ENCODE measurements at places on chromosomes 6 and 20.

GRCh38 chr20:16984481-16984880 is 236.3 kb downstream of the OTOR start:
- no peak for DNase-seq

- no peak for DNase-seq
Observed at GRCh38 chr6:133062077-133062476, 179.1 kb upstream of the EYA4 start.

- no peak for DNase-seq
Observed at GRCh38 chr20:37362821-37363220, 16.9 kb downstream of the SRC start.

DNA sequence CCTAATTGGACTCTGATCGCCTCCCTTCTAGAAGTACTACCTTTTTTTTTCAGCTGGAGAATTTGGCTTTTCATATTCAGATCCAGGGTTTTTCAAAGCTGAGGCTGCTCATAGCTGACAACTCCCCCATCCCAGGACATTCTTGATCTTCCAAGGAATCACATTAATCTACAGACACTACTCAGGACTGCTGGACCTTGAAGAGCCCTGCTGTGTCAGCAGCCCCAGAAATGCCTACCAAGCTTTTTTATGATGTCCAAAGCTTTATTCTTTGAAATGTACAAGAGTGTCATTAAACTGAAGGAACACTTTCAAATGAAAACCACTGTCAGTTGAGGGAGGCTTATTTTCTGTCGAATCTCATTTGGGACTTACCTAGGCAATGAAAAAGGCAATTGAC is 704.1 kb downstream of the PTPRT start:
- DNase-seq, result no peak

DNA sequence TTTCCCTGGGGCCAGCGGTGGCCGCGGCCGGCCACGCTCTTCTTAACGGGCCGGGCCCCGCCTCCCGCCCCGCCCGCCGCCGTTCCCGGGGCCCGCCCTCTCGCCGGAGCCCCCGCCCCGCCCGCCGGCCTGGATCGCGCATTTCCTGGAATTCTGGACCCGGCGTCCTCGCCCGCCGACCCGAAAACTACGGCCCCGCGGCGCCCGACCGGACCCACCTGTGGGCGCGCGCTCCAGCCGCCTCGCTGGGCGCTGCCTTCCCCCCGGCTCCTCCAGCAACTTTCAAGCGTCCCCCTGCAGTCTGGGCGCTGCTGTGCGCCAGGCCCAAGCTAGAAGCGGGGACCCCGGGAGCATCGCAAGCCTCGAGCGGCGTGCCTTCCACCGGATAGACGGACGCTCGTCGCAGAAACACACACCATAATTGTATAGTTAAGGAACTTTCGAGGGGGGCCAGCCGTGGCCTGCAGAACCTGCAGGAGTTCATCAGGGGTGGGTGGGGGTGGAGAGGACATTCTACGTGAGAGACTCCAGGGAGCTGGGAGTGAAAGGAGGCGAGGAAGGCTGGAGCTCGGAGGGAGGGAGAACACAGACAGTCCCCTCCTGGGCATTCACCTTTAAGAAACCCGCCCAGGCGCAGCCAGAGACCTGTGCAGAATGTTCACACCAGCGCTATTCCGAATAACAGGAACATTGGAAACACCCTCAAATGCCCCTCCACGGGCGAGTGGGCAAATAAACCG is at the start of gene ADA:
TSS of gene ADA (minus strand) at position 16 of the 740 bp plus-strand sequence. CDS start 92 bp downstream, outside the sequence.
- peak; percentile 79 for DNase-seq

GRCh38 chr6:776951-777350 is 84.0 kb upstream of the EXOC2 start:
- DNase-seq, result no peak

DNA sequence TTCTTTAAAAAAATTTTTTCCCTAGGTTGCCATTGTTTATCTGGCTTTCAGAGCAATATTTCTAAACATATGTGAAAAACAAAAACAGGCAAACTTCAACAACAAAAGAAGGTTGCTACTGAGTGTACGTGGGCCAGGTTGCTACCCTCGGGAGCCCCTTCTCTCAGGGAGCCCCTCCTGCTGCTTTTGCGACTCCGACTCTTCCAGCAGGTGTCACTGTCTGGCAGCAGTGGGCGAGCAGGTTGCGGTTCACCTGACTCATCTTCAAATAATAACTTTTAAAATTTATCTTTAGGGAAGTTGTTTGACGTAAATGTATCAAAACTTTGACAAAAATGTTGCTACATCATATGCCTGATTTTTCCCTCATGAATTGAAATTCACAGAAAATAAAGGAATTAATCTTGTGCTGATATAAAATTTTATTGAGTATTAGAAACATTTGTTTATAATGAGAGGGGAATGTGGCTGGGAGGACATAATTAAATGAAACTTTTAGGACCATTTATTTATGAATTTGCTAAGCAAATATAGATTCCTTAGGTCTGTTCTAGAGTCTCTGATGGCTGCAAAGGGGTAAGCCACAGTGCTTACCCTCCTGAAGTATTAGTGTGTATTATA is 138.8 kb downstream of the HIVEP1 start:
- no peak for DNase-seq

GRCh38 chr20:37317316-37317715 is 27.9 kb downstream of the MANBAL start:
- no peak for DNase-seq

GRCh38 chr6:166768761-166769160 is 141.7 kb upstream of the RPS6KA2 start:
- DNase-seq, result no peak

GRCh38 chr20:21613512-21613911 is 92.0 kb upstream of the PAX1 start:
- no peak for DNase-seq

DNA sequence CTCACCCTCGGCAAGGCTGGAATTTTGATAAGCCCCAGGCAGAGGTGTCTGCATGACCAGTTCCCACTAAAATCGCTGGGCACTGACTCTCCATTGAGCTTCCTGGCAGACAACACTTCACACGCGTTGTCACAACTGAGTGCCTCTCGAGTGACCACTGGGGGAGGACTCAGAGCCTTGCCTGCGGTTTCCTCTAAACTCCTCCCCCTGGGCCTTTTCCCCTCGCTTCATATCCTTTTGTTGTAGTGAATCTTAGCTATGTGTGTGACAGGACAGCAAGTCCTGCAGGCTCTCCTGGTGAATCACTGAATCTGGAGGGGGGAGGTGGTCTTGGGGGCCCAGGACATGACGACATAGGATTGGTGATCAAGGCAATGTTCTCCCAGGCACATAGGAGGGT is 670.8 kb downstream of the PRKN start:
- no peak for DNase-seq

GRCh38 chr20:11018668-11019170 is 344.9 kb upstream of the JAG1 start:
- no peak for DNase-seq

- DNase-seq, result no peak
Observed at GRCh38 chr6:147528511-147529145, 20.1 kb downstream of the SAMD5 start.

DNA sequence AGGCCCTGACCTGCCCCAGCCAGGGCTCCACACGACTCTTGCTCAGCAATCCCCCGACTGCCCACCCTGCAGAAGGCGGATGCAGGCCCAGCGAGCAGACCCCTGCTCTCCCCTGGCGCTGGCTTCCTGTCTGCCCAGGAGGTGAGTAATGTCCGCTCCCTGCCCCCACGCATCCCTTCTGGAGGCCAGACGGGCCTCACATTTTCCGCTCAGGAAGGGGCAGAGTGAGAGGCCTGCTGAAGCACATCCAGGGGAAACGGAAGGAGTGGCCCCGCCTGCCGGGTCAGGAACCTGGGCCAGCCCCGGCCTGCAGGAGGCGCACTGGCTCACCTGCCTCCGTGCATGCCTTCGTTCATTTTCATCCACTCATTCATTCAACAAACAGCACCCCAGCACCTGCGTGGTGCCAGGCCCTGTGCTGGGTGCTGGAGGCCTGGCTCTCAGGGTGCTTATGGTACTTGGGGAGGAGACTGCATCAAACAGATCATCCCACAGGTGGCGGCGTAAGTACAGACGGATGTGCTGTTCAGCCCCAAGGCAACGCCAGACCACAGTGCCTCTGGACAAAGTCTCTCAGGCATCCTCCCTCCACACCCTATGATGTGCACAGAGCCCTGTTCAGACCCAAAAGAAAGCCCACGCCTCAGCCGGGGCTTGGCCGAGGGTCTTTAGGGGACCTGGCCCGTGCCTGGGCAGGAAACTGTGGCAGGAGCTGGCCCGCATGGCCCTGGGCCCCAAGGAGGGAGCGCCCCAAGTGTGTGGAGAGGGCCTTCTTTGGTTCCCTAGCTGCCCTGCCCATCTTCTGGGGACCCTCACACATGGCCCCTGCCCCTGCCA is 112.1 kb downstream of the ASXL1 start:
- DNase-seq, result peak; percentile 77

GRCh38 chr6:126147291-126147815 is 161.0 kb downstream of the TRMT11 start:
- no peak for DNase-seq

DNA sequence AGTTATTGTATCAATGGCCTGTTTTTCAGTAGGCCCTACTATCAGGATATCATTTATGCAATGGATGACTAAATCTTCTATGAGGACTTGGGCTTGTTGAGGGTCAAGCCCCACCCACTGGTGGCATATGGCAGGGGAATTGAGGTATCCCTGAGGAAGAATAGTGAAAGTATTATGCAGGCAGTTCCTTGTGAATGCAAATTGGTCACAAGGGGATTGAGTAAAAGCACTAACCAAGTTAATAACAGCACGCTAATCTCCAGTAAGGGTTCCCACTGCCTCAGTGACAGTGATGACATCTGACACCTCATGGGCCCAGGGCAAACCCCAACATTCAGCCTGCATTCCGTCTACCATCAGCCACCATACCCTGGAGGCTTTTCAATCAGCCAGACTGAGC is 14.9 kb downstream of the BPIFA1 start:
- DNase-seq, result no peak

DNA sequence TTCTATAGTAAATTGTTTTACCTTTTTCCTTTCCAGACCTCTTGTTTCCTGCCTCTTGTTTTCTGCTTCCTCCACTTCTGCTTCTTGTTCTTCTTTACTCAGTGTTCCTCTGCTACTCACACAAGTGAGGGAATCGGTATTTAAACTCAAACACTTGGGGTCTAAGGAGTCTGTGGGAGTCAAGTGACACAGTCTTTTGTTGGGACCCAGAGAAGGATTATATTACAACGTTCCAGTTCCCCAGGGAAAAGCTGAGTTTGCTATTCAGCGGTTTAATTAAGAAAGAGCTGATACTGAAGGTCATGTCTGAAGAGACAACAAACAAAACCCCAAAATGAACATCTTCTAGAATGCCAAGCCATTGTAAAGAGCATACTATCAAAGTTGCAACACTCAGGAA is 107.8 kb upstream of the CITED2 start:
- DNase-seq, result no peak

DNA sequence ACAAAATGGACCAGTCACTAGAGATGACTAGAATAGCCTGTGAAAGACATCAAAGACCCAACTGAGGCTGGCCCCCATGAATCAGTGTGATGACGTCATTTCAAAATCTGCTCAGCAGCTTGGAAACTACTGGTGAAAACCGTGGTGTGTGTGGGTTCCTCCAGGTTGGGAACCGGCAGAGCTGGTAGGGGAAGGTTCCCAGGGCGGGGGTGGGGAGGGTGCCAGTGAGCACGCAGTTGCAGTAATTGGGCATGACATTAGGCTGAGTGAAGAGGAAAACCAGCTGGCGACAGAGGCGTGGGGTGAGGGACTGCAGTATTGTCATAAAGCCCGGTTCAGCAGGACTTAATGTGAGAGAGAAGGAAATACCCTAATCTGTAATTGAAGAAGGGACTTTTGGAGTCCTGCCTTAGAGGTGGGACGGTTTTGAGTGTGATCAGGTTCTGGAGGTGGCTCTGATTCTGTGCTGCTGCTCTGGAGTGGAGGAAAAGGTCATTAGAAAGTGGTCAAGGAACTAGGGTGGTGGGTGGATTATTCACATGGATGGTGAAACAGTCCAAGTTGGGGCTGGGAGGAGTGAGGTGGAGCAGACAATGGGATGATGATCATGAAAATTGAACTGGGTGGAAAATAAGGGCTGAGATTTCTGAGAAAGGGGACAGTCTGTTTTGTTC is 52.0 kb upstream of the MTHFD1L start:
- DNase-seq, result peak; percentile 46

DNA sequence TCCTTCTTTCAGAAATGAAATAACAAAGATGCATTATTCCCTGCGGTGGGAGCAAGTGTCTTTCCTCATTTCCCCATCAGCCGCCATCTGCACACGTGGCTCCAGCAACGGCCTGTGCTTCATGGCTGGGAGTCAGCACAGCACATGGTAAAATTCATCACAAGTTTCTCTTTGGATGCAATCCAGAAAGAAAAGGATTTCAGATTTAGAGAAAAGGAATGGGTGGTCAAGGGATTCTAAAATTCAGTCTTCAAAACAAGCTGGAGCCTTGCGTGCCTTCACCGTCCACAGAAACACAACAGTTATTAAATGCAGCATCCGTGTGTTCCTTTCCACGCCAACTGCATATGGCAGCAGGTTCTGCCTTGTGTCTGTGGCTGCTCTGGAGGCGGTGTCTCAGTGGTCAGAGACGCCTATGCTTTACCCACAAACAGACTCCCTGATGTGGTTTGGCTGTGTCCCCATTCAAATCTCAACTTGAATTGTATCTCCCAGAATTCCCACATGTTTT is 107.6 kb downstream of the THBS2 start:
- DNase-seq, result no peak

- peak; percentile 57 for DNase-seq
Observed at GRCh38 chr6:41536795-41537758, 9.1 kb upstream of the FOXP4 start.

GRCh38 chr6:79671600-79672266 is 40.6 kb downstream of the SH3BGRL2 start:
- no peak for DNase-seq

DNA sequence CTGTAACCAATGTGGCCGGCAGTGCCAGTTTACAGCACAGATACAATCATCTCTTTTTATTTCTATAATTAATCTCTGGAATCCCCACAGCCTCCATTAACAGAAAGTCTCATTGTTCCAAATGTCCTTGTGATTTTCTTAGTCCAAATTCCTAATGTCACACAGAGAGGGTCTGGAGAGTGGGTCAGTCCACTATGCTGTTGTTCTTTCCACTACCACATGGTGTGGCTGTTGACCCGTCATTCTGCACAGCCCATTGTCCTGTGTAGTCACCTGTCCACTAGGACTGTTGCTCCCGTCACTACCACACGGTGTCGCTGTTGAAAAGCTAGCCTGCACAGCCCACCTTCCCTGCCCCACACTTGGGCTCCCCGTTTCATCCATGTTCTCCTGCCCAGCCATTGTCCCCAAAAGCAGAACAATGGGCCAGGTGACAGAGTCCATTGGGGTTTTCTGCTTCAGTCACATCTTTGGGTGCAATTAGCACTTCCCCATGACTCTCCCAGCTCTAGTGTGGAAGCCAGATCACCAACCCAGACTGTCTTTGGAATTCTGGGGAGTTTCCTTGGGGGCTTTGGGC is 8.6 kb upstream of the LBP start:
- no peak for DNase-seq

DNA sequence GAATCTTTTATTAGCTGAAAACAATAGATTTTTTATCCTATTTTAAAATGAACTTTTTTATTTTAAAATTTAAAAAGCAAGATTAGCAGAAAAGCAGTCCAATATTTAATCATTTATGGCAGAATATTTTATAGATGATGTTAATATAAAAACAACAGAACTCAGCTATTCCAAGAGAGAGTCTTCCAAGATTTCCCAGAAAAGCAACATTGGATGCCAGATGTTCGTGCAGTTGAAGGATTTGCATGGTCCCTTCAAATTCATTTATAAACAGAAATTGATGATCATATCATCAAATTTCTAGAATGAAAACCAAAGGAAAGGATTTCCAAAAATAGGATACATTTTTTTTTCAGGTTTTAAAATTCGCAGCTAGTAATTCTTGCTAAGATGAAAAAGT is 25.4 kb upstream of the CNKSR3 start:
- DNase-seq, result no peak

GRCh38 chr6:44297063-44298038 is 15.8 kb downstream of the AARS2 start:
- peak; percentile 61 for DNase-seq
